ENCODE measurements at places on chromosomes 6 and 20.

DNA sequence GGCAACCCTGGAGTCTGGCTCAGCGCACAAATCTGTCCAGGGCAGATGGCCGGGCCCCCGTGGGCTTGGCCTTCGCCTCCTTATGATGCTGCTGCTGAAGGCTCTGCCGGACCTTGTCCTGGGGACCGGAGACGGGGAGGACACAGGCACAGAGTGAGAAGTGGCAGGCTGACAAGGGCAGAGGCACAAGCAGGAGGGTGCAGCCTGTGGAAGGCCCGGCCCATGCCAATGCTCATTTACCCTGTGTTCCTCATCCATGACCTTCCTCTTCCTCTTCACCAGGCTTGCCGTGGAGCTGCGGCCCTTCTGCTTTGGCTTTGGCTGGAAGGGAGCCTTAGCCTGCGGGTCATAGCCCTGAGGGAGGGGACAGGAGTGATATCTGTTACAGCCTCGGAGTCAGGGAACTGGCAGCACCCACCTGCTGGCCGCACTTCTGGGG lies 2.4 kb downstream of the B3GALT4 start:
- no peak for DNase-seq

GRCh38 chr6:16546861-16547260 lies 214.4 kb downstream of the ATXN1 start:
- DNase-seq: no peak

DNA sequence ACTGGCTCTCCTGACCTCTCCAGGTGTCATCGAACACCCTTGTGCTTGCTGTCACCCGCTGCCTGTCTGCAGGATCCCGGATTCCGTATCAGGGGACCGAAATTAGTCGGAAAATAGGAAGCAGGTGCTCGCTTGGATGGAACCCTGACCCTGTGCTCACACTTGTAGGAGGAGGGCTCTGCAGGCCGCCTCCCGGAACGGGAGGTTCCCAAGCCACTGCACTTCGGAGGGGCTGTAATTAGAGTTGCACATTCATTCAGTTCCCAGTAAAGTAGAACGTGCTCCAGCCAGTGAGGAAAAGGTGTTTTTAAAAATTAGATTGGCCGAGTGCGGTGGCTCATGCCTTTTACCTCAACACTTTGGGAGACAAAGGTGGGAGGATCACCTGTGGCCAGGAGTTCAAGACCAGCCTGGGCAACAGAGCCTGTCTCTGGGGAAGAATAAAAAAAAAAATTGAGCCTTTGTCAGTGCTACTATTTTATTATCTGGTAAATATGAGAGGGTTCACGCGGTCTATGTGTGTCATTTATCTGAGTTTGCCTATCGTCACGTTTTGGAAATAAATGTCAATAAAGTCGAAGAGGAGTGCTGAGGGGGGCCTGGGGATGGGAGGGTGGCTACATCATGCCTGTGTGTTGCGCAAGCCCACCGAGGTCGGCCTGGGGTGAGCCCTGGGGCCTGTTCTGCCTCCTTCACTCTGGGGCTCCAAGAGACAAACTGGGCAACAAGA lies 1.5 kb upstream of the GMEB2 start:
- DNase-seq: peak; percentile 86

- DNase-seq: no peak
Observed at GRCh38 chr20:33480048-33480447, 9.8 kb upstream of the CBFA2T2 start.

- DNase-seq: no peak
Observed at GRCh38 chr6:157461000-157461915, 80.3 kb downstream of the ZDHHC14 start.

Measured in NCI-H2171 (cell line).